ENCODE measurements at places on chromosomes 11 and 22.

DNA sequence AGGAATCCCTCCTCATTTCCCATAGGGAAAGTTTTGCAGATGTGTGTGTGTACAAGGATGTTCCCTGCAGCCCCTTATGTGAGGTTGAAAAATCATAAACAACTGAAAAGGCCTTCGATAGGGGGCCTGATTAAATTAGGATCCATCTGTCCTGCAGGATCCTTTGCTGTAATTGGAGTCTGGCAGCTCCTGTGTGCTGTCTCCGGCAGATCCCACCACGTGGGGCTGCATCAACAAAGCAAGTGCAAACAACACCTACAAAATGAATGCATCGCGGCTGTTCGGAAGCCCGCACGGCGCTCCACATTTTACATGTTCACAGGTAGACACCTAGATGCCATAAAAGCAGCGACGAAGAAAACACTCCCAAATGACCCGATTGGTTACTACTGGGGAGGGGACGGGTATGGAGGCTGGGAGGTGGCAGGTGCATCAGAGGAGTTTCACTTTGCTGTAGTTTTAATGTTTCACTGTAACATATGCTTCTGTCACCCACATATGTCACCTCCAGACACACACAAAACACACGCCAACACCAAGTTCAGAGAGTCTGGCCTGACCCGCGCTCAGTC, 52.2 kb downstream of the NFAM1 start:
- no peak for DNase-seq

DNA sequence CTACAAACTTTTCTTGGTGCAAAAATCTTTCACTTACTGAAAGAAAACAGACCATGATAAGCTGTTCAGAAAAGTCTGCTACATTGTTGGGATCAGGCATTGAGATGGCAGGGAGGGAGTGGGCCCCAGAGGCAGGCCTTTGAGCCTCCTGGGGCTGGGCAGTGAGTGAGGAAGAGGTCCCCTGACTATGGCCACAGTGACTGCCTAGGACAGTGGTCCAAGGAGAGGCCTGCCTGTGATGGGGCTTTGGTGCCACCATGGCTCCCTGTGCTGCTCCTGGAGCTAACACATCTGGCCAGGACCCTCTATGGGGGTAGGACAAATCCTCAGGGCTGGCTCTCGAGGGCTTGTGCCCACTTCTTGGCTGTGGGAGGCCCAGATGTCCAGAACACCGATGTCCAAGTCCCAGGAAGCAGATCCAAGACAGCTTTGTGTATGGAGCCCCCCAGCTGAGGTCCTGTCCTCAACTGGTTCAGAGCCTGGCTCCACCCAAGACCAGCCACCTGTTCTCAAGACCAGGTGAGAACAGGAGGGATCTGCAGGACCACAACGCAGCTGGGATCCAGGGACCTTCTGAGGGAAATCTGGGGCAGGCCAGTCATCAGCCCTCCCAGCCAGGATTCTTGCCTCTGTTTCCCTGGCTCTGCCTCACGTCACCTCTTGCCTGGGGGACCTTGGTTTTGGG, 36.9 kb downstream of the PPM1F start:
- no peak for DNase-seq

DNA sequence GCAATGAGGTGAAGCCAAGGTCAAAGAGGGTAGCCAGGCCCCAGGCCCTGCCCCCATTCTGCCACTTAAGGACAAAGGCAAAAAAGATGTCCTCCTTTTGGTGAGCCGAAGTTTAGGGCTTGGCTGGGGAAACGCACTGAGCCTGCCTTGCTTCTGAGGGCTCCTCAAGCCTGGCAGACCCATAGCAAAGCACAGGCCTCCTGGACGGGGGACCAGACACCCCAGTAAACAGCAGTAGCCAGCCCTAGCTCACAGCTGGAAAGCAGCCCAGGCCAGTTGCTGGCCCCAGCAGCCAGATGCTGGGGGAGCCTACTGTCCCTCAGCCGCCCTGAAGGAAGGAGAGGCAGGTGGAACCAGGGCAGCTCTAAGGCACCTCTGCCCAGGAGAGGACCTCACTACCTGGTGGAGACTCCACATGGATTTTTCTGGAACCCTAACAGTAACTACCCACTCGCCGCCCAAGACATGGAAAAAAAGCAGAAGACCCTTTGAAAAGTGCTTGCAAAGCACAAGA, 3.8 kb upstream of the PYGM start:
- DNase-seq, result no peak

DNA sequence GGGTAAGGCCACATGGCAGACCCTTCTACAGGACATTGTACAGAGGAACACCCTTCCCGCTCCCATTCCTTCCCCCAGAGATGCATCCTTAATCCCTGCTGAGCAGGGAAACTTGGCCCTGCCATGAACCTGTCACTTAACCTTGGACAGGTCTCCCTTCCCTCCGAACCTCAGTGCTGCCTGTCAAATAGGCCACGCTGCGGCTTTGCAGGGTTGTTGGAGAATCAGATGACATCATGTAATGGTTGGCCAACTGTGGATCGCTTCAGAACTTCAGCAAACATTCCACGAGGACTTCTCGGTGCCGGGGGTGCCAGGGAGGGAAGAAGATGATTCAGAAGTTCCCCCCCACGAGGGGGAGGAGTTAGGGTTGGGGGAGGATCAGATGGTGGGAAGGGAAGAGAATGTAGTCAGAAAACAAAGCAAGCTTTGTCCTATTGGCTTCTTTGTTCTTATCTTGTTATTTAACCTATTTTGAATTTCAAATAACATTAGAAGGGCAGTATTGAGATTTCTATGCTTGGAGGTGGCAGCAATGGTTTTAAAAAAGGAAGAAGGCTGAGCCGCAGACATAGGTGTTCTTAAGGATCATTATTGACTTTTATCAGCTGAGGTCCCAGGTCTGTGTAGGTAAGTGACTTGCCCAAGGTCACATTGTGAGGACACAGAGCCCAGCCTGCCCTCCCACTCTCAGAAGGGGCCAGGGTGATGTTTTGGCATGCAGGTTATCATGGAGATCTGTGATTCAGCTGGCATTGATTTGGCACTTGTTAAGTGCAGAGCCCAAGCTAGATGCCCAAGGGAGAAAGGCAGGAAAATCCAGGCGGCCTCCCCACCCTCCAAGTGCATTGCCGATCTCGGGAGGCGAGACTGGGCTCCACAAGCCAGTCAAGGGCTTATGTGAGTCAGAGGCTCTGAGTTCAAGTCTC, 3.1 kb downstream of the CDC42EP1 start:
- peak; percentile 98 for DNase-seq

DNA sequence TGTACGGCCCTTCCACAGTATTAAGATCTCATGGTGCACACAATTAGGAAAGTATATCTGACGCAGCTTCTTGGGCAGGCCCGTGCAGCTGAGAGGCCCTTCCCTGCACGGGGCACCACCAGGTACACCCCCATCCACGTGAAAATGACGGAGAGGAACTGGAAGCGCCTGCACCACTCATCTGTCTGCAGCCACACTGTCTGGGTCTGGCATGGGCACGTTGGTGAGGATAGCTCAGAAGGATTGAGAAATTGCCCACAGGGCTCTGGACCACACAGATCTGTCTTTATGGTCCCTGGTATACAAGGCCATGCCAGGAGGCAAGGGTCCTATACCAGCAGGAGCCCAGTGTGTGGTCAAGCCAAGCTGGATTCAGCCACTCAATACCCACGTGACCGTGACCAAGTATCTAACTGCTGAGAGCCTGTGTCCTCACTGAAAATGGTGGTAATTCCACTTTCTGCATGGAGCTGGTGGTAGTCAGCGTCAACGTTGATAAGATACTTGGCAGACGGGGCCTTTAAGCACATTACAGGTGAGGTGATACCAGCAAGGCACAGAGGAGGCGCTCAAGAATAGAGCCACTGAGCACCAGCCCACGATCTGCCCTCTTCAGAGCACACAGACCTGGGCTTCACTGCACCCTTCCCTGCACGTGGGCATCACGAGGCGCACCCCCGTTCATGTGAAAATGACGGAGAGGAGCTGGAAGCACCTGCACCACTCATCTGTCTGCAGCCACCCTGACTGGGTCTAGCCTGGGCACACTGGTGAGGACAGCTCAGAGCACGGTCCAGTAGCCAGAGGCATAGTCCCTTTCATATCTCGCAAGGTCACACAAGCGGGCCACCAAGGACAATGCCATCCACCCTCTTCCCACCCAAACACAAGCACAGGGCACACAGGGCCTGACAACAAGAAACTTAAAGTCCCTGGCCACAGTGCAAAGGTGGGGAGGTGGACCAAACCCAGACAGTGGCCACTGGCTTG, 28.4 kb downstream of the SHANK2 start:
- no peak for DNase-seq
